Occipital lobe (tissue), 3 donors: ENCODE measurements at places on chromosomes 7 and 10.

GRCh38 chr10:88385601-88386203 lies 197.4 kb downstream of the RNLS start:
- no peak for DNase-seq

DNA sequence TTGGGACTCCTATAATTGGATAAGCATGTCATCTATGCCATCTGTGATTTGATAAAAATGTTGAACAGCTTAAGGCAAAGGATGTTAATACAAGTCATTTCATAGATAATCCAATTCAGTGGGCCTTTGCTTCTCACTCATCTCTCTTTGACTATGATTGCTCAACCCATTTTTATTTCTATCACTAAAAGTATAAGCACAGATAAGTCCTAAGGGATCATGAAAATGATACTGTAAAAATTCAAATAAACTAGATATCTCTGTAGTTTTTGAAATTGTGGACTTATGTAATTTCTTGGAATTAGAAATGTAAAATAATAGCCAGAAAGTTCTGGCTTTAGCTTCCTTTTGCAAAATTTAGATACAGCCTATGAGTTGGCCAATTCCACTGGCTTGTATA lies 440.3 kb downstream of the POM121L12 start:
- DNase-seq: no peak

GRCh38 chr10:103431902-103432301 lies 20.3 kb downstream of the CALHM2 start:
- DNase-seq: no peak

- no peak for DNase-seq
These were observed 135.3 kb upstream of the FAM20C start for GRCh38 chr7:57071-57470.

DNA sequence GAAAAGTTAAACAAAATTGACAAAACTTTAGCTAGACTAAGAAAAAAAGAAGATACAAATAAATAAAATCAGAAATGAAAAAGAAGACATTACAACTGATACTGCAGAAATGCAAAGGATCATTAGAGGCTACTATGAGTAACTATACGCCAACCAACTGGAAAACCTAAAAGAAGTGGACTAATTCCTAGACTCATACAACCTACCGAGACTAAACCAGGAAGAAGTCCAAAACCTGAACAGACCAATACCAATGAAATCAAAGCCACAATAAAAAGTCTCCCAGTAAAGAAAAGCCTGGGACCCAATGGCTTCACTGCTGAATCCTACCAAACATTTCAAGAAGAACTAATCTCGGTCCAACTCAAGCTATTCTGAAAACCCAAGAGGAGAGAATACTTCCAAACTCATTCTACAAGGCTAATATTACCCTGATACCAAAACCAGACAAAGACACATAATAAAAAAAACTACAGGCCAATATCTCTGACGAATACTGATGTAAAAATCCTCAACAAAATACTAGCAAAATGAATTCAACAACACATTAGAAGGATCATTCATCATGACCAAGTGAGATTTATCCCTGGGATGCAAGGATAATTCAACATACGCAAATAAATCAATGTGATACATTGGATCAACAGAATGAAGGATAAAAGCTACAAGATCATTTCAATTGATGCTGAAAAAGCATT lies 20.3 kb downstream of the ELAPOR2 start:
- no peak for DNase-seq

DNA sequence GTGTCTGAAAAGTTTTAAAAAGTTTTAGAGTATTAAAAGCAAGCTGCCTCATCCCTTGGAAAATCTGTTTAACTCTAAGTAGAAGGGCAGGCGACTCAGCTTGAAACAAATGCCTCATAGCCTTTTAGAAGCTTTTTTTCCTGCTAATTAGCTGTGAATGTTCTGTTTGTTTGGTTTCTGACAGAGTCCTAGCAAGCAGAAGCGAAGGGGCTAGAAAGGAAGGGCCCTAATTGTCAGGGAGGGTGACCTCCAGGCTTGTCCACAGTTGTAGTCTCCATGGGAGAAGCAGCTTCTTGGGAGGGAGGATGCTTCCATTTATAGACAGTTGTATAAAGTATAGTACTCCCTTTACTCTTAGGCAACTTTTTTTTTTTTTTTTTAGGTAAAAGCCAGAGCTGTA lies 90.9 kb downstream of the DNAJC1 start:
- DNase-seq: no peak

DNA sequence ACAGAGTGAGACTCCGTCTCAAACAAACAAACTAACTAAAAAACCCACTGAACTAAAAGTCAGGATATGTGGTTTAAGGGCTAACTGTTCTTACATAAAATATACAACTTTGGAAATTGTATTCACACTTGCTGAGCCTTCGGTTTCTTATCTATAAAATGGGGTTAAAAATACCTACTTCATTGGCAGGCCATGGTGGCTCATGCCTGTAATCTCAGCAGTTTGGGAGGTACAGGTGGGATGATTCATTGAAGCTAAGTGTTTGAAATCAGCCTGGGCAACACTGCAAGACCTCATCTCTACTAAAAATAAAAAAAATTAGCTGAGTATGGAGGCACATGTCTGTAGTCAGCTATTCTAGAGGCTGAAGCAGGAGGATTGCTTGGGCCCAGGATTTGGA lies 115.4 kb upstream of the KLF6 start:
- no peak for DNase-seq

- no peak for DNase-seq
These were observed 11.0 kb downstream of the TBC1D12 start for GRCh38 chr10:94413361-94413760.

DNA sequence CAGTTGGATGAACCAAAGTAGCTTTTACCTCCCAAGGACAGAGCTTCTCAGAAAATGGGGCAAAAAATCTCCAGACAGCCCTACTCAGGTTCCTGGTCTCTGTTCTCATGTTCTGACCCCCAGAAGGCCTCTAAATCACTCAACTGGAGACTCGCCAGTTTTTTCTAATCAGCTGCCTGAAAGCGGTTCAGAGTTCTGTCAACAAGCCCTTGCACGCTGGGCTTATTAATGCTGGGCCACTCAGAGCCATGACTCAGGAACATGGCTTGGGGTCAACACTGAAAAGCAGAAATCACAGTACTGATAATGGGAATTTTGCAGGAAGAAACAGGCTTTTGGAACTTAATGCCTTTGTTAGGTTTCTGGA lies 15.3 kb downstream of the ECHDC3 start:
- no peak for DNase-seq

DNA sequence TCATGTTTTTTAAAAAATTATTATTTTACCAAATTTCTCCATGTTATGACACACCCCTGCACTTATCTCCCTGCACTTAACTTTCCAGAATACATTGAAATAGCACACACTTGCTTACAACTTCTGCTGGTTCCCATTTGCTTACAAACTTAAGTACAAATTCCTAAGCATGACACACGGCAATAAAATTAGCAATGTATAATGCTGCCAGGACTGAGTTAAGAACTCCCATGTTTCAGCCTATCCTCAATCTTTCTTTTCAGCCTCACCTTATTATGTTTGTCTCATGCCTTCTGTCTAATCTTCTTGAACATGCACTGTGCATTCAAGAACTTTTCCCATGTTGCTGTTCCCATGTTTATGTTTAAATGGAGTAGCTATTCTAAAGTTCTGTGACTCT lies 40.8 kb downstream of the PRPS1L1 start:
- DNase-seq: no peak

DNA sequence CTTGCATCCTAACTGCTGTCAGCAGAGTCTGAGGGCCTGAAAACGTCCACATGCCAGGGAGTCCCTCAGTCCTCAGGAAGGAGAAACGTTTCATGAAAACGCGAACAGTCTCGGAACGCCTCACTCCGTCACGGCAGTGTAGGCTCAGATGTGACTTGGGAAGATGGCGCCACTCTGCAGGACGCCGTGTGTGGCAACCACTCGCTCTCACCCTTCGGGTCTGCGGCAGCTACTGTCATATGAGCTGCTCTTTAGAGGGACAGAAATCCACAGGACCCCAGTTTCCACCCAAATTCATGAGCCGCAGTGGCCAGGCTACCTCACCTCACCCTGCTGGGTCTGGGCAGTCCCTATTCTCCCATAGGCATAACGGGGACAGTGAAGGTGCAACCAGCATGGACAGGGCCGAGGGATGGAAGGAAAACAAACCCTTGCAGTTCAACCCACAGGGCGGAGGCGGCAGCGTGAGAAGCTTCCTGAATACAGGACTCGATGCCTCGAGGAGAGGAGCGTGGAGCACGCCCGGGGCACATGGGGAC lies 438.3 kb downstream of the DNAJB6 start:
- DNase-seq: no peak

DNA sequence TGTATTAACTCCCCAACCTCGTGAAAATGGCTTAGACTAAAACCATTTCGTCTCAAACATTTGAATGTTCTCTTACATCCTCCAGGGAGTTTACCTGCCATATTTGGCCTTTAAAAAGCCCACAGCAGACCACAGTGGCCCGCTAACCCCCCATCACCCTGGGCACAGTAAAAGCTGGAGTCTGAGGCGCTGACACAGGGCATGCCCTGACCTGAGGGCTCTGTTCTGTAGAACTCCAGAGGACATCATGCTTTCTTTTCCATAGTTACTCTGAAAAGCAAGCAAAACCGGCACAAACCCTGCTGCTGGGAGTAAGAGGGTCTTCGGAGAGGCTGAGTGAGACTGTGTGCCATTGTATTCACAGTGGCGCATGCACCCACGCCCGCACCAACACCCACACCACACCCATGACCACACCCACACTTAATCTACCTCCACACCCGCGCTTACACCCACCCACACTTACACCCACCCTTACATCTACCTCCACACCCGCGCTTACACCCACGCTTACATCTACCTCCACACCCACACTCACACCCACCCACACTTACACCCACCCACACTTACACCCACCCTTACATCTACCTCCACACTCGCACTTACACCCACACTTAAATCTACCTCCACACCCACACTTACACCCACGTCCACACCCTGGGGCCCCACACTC lies 32.1 kb downstream of the LRRC27 start:
- no peak for DNase-seq

DNA sequence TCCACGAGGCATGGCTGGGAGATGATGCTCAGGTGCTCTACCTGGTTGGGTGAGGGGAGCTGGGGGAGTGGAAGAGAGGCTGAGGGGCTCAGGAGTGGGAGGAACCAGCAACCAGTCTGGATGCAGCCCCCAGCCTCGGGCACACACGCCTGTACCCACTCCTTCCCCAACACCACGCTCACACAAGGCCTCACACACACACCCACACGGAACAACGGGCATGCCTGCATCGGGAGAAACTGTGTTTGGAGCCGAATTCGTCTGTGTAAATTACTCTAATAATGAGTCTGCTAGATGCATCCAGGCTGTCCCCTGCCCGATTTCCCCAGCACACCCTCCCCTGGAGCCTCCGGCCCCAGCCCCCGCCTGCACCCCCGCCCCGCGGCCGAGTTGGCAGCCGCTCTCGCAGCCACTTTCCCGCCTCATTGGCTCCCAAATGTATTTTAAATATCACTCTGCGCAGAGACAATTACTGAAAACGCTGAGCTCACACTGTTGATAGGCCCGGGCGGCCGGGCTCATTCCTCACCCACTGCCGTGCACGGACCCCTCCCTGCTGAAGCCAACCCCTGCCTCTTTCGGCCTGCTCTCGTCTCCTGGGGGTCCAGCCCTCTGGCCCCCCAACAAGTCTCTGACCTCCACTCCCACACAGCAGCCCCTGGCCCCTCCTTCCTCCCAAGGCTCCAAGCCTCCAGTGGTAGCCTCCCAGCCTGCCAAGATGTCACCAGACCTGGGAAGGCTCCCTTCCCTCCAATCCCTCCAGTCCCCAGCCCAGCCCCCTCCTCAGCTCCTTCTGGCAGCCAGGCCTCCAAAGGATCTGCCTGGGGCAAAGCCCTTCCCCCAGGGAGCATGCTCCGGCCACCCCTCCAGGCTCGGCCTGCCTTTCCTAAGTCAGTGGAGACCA lies 11.1 kb downstream of the H2BK1 start:
- DNase-seq: no peak

DNA sequence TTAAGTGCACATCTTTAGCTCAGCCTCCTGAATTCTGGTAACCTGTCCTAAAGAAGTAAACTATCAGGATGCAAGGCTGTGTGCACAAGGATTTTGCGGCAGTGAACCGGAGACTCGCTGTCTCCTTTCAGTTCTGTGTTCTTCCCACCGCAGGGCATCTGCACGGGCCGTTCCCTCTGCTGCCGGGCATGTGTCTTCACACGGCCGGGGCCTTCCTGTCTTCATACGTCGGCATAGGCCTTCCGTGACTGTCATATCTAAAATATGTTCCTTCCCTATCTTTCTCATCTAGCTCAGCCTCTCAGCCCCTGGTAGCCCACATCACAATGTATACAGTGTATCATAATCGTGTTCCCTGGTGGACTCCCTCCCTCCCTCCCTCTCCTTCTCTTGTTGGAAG lies 16.4 kb downstream of the PALD1 start:
- no peak for DNase-seq

DNA sequence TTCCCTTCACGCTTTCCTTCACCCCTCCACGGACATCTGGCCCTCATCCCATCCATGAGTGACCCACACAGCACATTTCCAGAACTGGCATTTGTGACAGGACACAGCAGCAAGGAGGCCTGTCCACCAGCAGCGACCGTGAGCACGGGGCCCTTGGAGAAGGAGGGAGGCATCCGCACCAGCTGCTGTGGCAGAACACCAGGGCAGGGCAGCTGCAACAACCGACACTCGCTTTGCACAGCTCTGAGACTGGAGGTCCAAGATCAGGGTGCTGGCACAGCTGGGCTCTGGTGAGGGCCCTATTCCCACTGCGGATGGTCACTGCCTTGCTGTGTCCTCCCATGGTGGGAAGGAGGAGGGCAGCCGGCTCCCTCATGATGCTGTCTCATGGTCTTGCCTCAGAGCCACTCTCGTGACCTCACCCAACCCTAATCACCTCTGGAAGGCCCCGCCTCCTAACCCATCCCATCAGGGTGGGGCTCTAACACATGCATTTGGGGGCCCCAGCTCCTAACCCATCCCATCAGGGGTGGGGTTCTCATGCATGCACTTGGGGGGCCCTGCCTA lies 36.7 kb downstream of the PTPRN2 start:
- no peak for DNase-seq

DNA sequence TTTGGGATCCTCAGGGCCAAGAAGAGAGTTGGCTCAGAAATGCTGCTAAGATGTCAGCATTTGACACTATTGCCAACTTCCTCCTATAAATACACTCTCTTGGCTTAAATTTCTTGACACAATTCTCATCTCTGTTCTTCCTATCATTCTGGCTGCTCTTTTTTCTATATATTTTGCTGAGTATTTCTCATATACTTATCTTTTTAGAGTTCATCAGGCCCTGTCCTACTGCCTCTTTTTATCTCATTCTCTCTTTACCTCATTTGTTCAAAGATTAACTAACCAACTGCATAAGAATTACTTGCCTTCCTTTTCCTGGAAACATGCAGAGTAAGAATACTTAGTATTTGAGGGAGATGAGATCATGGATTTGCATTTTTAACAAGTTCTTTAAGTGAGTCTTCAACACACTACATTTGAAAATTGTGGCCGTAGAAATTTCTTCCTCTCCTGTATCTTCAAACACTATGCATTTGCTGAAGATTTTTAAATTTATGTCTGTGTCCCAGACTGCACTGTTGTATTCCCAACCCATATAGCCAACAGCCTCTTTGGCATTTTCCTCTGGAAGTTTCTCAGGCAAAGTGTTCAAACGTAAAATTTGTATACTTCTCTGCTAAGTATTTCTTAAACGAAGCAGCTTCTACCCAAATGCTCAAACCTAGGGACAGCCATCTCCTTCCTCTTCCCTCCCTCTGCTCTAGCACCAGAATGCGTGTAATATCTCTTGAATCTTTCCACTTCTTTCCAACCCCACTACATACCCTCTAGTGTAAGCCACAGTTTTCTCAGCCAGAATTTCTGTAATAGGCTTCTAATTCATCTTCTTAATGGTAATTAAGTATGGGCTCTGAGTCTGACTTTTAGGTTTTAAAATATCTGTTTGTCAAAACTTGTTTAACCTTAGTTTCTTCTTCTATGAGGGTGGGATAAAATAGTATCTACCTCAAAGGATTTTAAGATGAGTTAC lies 35.5 kb downstream of the ARL4A start:
- no peak for DNase-seq
